ENCODE measurements at places on chromosomes 6 and 20.

DNA sequence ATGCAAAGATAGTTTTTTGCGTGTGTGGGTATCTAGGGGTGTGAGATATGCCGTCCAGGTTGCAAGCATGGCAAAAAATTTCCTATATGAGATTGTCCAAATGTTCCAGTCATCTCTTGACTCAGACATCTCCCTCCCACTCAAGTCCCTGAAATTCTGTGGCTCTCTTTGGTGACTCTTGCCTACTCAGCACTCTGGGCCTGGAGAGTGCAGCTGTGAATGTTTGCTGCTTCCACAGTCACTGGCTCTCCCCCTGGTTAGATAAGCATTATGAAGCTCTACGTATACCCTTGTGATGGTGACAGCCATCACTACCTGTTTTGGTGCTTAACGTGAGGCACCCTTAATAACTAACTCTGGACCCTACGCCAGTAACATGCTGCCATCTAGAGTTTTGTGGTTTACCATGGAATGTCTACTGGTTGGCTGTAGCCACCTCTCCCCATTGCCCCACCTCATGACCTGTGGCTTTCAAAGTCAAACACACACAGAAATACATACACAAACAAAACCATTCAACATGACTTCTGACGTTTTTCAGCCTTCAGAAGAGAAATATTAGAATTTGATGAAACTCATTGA lies 621.9 kb upstream of the CITED2 start:
- no peak for DNase-seq

DNA sequence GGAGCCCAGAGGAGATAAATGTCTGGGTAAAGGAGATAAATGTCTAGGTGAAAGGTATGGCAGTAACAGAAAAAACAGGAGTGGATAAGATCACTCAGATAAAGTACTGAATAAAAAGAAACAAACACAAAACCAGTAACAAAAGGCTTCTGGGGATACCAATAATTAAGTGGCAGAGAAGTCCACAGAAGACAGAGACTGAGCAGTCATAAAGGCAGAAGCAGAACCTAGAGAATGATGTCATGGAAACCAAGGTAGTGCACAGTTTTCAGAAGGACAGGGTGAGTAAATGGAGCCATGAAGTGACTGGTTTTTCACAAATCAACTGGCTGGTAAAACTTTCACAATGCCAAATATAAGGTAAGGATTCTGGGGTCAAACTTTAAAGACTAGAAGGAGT lies 80.9 kb upstream of the PLN start:
- no peak for DNase-seq

GRCh38 chr6:8013763-8014162 lies 50.4 kb downstream of the BLOC1S5 start:
- DNase-seq, result no peak

GRCh38 chr6:44154067-44154466 lies 4.6 kb upstream of the CAPN11 start:
- DNase-seq, result no peak

DNA sequence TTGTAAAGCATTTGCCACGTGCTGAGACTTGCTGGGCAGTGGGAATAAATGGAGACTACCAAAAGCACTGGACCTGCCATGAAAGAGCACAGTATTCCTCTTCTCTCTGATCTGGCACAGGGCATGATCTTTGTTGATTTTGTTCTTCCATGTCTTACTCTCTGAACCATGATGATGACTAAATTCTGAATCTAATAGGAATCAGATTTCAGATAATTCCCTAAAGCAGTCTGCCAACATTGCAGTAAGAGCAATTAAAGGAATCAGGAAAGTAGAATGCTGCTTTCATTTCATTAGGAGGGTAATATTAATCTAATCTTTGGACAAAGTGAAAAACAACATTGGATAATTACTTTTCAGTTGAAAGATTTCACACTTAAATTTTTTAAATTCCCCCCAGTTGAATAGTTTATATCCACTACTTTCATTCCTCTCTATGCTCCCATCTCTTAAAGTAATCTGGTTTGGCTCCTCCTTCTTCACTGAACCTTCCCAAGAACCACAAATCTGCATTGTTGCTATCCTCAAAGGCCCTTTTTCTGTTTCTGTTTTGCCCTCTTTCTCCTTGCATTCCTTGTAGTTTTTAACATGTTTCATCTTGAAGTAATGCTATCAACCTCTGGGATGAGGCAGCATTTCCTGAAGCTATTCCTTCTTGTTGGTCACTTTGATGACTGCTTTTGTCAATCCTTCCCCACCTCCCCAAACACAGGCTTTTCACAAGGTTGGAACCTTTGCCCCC lies 243.2 kb upstream of the TENT5A start:
- peak; percentile 48 for DNase-seq

GRCh38 chr6:56764081-56764566 lies 121.4 kb upstream of the DST start:
- peak; percentile 53 for DNase-seq

DNA sequence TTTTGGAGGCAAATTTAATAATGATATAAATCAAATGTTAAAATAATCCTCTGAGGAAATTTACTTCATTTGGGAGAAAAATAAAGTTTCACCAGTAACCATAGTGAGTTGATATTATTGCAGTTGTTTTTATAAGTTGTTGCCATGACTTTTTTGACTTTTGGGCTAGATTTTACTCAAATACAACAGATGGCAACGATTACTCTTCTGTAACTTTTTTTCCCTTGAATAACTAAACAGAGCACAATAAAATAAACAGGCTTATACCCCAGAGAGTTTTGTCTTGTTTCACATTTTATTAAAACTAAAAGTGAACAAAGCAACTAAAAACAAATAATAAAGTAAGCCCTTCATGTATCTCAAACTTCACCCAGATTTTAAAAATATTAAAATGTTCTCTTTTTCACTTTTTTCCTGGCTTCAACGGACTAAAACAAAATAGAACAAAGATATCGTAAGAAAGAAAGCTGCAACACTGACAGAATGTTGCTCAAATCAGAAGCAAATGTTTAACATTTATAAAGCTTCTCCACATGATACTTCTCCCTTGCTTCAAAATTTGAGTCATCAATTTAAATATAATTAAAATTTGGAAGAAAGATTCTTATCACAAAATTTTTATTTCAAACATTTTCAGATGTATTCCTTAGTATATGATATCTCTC lies 42.5 kb upstream of the BMP5 start:
- DNase-seq, result peak; percentile 48

- peak; percentile 66 for DNase-seq
Observed at GRCh38 chr20:50283922-50284810, 93.5 kb downstream of the CEBPB start.

GRCh38 chr6:86154852-86155251 lies 512.2 kb upstream of the SYNCRIP start:
- no peak for DNase-seq

- DNase-seq, result peak; percentile 80
Observed at GRCh38 chr6:148577687-148578488, 168.9 kb upstream of the UST start.

GRCh38 chr20:30286157-30286556 lies 971.3 kb upstream of the DEFB115 start:
- DNase-seq, result no peak

- DNase-seq, result no peak
Observed at GRCh38 chr6:6348256-6348655, 27.8 kb upstream of the F13A1 start.

- no peak for DNase-seq
Observed at GRCh38 chr6:102742028-102742427, 1348.5 kb downstream of the GRIK2 start.

- no peak for DNase-seq
Observed at GRCh38 chr20:64109831-64110391, 2.5 kb upstream of the NPBWR2 start.

- DNase-seq, result peak; percentile 94
Observed at GRCh38 chr20:53940907-53941545, 129.4 kb downstream of the BCAS1 start.

GRCh38 chr6:45808042-45808645 lies 207.5 kb downstream of the CLIC5 start:
- no peak for DNase-seq

GRCh38 chr6:170231293-170232185 lies 59.3 kb downstream of the DLL1 start:
- peak; percentile 6 for DNase-seq

DNA sequence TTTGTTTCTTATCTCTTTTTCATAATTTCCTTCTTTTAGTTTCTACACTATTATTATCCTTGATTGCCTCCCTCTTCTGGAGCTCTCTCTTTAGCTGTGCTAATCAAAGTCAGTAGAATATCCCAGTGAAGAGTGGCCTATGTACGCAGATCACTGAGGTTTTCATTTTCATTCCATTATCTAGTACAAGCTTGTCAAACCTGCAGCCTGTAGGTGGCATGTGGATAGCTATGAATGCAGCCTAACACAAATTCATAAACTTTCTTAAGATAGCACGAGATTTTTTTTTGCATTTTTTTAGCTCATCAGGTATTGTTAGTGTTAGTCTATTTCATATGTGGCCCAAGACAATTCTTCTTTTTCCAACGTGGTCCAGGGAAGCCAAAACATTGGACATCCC lies 825.7 kb upstream of the MAP3K7 start:
- DNase-seq, result peak; percentile 16
